Left lobe of liver (tissue), 2 donors: ENCODE measurements at places on chromosomes 16 and 17. TPM values are rescaled to one million over a fixed set of nuclear protein-coding genes. Genes with fewer than 3 reads are reported as not detected.

DNA sequence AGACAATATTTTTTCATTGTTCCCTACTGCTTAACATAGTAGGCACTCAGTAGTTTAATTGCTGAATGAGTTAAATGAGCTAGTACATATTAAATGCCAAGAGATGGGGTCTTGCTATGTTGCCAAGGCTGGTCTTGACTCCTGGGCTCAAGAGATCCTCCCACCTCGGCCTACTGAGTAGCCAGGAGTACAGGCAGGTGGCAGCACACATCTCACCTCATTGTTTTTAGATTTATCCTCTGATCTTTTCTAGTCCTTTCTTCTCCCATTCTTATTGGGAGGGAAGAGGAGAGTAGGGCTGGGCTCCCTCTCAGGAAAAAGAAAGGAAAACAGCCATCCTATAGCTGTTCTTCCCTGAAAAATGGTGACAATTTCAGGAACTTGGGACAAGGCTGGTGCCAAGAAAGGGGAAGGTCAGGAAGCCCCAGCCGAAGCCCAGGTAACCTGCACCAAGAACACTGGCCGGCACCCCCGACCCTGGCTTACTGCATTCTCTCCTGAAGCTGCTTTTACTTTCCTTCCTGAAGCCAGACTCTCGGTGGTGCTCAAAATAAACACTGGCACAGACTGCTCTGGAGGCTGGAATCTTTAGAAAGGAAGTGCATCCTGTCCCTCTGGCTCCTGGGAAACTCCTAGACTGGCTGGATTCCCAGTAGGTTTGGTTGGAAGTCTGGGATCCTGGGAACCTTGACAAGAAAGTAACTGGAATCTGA lies 2.7 kb downstream of the TNFAIP1 start:
- DNase-seq: no peak

The MT3 gene
- total RNA-seq: not detected

The TTLL6 gene
- total RNA-seq: not detected

GRCh38 chr16:2663553-2664546 lies 18.5 kb upstream of the KCTD5 start:
- no peak for DNase-seq

DNA sequence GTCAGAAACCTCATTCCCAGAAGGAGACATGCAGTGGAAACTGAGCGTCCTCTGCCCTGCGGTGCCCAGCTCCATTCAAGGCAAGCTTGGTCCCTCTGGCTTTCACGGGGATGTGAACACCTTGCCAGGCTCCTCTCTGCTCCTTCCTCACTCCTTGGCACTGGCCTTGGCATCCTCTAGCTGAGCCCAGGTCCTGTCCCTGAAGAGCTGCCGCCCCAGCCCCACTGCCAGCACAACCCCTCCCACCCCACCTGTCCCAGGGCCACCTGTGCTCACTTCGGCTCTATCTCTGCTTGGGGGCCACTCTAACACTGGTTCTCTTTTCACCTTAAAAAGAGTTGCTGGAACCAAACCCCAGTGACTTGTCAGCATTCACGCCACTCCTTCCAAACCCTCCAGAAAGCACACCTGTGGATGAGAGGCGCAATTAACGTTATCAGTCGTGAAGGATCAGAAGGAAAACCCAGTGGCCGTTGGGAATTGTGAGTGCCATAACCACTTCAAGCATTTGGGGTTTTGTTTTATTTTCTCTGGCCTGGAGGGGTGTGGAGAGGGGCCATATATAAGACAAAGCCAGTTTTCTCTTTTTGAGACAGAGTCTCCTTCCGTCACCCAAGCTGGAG lies 103.7 kb downstream of the AXIN2 start:
- no peak for DNase-seq
